NCI-H1105 (cell line): ENCODE measurements at places on chromosomes 1 and 21.
A peak's percentile ranks its signal among the peaks of the same experiment; 100 is the strongest.

DNA sequence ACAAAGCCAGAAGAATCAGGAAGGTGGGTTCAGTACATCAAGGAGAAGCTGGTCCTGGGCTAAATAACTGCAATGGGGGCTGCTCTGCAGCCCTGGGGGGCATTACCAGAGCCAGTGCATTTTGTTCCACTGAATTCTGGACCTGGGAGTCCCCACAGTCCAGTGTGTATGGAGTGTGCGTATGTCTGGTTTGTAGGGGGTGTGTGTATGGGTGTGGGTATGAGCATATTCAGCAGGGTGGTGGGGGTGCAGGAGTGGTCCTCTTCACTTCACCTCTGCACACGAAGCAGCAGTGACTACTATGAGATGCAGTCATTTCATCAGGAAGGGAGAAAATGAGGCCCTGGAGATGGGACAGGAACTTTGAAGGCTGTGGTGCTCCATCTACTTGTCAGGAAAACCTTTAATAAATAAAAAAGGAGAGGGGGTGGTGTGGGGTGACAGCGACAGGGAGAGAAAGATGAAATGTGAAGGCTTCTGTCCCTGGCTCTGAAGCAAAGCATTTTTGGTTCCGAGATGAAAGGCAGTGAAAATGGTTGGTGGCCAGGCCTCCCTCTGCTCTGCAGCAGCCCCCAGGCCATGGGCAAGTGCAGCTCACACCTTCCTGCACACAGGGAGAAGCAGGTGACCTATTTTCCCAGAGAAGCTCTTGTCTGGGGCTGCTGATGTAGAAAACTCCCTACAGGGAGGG is 121.5 kb upstream of the CACHD1 start:
- no peak for DNase-seq

- peak; percentile 47 for DNase-seq
Observed at GRCh38 chr1:62180639-62181038, 14.0 kb upstream of the L1TD1 start.

DNA sequence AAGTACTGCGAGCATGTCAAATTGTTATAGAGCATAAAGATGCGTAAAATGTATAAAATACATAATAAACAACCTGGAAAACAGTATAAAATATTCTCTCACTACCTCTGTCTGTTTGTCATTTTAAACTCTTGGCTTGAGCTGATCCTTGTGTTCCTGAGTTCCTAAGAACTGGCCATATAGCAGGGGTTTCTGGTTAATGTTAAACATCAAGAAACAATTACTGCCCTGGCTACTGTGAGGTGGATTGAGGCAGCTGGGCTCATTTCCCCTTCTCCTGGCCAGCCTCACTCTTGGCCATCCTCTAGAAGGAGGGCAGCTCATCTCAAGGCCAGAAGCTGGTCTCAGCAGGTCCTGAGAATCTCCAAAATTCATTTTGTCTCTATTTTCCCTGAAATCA is 297.3 kb upstream of the USP24 start:
- DNase-seq, result no peak

DNA sequence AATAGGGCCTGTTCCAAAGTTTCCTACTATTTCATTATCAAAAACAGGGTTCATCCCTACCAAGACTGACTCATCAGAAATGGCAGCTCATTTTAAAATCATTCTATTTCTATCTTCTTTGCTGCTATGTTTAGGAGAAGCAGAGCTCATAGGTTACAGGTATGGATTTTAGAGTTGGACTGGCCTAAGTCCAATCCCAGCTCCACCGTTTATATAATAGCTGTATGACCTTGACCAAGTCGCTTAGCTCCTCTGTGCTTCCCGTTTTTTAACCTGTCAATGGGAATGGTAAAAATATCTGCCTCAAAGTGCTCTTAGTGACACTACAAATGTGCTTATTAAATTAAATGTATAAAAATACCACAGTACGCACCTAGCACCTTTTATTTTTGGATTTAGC is 412.6 kb downstream of the ZP4 start:
- DNase-seq, result no peak

DNA sequence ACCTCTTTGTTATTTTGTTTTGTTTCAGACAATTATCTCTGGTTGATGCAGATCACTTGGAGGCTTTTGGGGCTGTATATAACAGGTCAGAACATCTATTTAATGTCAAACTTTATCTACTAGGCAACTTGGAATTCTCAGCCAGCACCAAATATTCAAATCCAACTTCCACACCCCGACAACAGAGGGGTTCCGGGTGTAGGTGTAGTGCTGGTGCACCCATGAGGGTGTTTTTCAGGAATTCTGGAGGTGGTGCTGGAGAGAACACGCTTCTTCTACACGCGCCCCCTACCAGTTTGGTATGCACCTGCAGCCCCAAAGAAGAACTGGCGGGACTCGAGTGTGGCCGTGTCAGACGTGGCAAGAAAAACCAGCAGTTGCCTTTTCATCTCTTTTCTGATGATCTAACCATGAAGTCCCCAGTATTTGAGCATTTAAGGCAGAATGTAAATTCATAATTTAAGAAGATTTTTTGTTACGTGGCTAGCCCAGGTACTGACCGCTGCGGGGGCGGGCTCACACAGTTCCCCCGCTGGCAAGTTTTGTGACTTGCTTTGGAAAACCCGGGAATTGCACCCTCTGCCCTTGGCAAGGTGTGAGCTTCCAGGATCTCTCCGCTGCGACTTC is 462 bp upstream of the TLCD4 start:
- DNase-seq, result peak; percentile 88

GRCh38 chr1:235240960-235241359 is 79.9 kb upstream of the RBM34 start:
- DNase-seq, result no peak

DNA sequence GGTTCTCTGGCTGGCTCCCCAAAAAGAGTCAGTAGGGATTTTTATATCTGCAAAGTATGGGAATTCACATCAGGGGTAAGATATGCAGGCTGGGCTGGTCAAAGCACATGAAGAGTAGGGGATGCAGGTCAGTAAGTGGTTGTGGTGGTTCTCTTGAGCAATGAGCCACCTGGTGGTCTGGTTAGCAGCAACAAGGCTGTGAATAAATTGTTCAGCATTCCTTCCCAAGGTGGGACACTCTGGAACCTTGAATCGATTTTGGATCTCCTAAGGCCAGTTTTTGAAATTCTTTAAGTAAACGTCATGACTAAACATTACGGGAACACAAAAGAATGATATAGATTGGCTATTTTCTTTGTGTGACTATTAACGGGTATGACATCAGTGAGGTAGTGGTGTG is 563.0 kb upstream of the NEGR1 start:
- DNase-seq, result no peak

- no peak for DNase-seq
Observed at GRCh38 chr1:229253151-229253974, 17.5 kb upstream of the RAB4A start.

DNA sequence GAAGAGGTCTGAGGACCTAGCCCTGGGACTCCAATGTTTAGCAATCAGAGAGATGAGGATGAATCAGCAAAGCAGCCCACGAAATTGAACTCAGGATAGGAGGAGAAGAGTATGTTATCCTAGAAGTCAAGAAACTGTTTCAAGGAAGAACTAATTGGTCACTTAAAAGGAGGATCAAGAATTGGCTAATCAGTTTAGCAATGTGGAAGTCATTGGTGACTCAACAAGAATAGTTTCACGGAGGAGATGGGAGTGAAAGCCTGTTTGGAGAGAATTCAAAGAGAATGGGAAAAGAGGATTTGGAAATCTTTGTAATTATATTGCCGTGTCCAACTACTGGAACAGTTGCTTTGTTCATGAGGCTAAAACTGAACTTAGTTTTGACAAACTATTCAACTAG is 7.4 kb downstream of the HMCN1 start:
- DNase-seq, result no peak

GRCh38 chr1:111441573-111442192 is 7.4 kb downstream of the WDR77 start:
- no peak for DNase-seq

DNA sequence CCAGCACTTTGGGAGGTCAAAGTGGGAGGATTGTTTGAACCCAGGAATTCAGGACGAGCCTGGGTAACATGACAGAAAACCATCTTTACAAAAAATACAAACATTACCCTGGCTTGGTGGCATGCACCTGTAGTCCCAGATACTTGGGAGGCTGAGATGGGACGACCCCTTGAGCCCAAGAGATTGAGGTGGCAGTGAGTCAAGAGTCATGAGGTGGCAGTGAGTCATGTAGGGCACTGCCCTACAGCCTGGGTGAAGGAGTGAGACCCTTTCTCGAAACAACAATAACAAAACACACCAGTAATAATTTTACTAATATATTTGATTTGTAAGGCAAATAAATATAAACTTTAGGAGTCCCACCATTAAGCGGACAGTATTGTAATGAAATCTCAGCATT is 1906.2 kb downstream of the NCAM2 start:
- DNase-seq, result no peak

GRCh38 chr1:58250587-58250948 is 296.0 kb downstream of the OMA1 start:
- DNase-seq, result no peak
